ENCODE measurements at places on chromosomes 6 and 20.

DNA sequence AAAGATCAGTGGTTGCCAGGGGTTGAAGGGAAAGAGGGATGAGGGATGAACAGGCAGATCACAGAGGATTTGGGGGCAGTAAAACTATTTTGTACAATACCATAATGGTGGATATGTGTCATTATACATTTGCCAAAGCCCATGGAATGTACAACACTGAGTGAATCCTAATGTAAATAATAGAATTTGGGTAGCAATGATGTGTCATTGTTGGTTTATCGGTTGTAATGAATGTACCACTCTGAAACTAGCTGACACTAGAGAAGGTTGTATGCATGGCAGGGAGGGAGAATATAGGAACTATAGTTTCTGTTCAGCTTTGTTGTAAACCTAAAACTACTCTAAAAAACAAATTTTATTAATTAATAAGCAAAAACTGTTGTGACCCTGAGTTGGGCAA is 17.8 kb upstream of the ASF1A start:
- DNase-seq: no peak

- no peak for DNase-seq
Measured at GRCh38 chr6:133309579-133309978, 68.4 kb downstream of the EYA4 start.

GRCh38 chr6:69424581-69424980 is 372.2 kb downstream of the LMBRD1 start:
- DNase-seq: no peak

DNA sequence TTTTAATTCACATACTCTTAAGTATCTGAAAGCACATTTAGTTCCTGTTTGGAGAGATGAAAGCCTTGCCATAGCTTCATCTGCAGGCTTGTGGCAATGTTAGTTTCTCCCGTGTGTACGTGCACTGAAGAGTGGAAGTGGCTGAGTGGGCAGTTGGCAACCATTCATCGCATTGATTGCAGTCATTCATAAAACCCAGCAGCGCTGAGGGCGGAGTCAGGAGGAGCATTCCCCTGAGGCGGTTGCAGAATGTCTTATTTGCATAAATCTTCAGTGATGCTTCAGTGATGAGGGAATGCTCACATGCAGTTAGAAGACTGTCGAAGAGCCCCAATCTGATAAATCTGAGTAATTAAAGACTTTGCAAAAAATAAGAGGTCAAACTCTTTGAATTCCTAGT is 79.1 kb downstream of the RIMS1 start:
- DNase-seq: no peak

DNA sequence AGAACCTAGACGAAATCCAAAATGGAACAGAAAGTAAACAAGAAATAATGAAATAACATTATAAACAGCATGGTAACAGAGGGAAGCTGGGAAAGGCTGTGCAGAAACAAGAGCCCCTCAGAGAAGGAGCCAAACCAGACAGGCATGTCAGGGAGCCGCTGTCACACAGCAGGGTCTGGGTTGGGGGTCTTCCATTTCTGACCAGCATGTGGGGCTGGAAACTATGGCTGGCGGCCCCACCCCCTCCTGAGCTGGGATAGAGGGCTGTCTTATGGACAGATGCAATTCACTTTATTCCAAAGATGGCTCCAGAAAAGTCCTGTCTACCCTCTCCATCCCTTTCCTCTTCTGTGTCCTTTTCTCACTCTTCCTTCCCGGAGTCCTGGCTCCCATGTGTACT is 27.3 kb downstream of the C6orf89 start:
- DNase-seq: no peak

- no peak for DNase-seq
Measured at GRCh38 chr20:36540551-36541211, 638 bp upstream of the MYL9 start.

DNA sequence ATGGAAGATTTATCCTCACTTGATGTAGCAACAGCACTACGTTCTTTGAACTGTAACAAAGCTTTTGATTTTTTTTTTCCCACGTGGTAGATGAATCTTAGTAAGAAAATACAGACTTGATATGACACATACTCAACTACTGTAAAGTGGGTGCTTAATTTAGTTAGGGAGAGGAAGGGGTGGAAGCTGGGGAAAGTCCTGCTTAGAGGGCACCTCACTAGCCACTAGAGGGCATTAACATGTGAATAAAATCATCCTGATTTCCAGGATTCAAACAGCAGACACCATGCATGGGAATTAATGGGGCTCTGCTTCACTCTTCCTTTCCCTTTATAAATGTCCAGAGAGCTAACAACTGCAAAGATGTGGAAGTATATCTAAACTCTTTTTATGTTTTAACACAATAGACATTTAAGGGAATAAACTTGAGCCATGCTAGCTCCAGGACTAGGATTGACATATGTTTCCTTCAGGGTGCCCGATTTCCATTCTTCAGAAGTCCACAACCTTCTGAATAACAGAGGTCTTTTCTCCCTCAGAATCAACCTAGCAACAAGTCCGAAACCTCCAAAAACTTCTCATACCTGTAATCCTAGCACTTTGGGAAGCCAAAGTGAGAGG is 250.1 kb downstream of the ATXN1 start:
- DNase-seq: no peak

DNA sequence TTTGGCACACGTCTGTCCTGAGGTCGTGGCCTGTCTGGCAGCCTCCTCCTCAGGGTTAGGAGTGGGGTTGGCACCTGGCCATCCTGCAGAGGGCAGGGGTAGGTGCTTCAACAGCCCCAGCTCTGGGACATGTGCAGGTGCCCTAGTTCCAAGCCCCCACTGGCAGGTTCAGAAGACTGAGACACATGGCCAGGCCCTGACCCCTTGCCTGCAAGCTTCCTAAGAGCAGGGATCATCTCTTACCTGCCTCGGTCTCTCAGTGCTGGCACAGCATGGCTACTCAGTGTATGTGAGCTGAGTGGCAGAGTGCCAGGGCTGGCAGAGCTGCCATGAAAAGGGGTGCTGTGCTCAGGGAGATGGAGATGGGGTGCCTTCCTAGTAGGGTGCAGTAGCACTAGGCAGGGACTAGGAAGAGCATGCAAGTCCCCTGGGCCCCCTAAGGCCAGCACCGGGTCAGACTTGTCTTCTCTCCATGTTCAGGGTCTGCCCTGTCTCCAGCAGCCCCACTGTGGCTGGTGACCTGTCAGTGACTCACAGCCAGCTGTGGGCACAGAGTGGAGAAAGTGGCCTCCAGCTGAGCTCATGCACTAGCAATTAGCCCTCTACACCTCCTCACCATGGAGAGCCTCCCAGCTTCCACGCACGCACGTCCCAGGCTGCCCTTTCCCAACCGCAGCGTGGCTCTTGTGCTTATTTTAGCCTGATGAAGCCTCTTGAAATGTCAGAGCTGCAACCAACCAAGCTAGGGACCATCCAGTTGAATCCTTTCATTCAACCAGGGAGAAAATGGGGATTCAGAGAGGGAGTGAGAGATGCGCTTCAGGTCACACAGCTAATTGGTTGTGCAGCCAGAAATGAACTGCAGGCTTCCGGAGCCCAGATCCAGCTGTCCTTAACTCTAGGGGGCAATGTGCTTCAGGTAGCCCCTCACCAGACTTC is 116.6 kb downstream of the MRPL14 start:
- no peak for DNase-seq

GRCh38 chr20:33490023-33490933 is at the start of gene CBFA2T2:
Gene CBFA2T2, plus strand, starts transcription at chr20:33490096. Its CDS starts 172 bp downstream, at chr20:33490268.
- no peak for DNase-seq

- no peak for DNase-seq
Measured at GRCh38 chr6:31007694-31008093, 2.6 kb upstream of the MUC22 start.

DNA sequence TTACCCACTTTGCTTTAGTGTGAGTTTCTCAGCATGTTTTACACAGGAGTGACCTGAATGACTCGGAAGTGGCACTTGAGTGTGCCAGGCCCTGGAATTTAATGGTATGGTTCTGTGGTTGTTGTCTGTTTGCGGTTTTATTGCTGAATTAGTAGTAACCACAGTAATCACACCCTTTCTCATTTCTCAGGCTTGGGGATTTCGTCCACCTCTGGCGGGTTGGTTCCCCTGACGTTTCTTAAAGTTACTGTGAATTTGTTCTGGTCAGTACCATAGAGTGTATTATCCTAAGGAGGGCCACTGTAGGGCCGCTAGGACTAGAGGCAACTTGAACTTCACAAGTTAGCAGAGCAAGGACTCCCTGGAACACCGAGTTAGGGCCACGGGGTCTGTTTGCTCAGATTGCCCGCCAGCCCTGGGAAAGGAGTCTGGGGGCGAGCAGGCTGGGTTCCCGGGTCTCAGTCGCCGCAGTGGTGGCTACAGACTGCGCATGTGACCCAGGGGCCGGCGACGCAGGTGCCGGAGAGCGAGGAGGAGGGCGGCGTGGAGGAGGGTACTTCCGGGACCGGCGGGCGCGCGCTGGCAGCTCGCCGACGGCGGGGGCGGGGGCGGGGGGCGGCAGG is 546 bp upstream of the KLHL32 start:
- DNase-seq: no peak

- no peak for DNase-seq
Measured at GRCh38 chr6:37547564-37548061, 47.9 kb upstream of the CCDC167 start.

- DNase-seq: no peak
Measured at GRCh38 chr6:166365221-166365620, 17.5 kb downstream of the MPC1 start.

DNA sequence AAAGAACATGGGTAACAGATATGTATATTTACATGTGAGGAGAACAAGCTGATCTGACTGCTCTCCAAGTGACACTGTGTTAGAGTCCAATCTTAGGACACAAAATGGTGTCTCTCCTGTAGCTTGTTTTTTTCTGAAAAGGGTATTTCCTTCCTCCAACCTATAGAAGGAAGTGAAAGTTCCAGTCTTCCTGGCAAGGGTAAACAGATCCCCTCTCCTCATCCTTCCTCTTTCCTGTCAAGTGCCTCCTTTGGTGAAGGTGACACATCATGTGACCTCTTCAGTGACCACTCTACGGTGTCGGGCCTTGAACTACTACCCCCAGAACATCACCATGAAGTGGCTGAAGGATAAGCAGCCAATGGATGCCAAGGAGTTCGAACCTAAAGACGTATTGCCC is 5.2 kb downstream of the HFE start:
- DNase-seq: no peak

DNA sequence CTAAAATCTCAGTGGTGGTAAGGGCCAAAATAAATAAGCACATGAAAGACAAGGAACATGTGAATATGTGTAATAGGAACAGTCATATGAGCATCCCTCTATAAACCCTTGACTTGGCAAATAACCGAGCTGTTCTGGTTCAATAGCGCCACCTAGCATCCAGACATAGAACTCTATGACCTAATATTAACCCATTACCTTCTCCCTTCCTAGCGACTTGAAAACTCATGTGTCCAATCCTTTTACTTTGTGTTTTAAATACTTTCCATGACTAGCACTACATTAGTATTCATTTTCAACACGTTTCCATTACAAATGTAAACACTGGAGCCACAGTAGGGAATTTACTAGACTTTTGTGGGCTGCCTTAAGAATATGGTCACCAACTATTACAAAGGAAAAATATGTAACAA is 279.7 kb downstream of the UST start:
- no peak for DNase-seq

DNA sequence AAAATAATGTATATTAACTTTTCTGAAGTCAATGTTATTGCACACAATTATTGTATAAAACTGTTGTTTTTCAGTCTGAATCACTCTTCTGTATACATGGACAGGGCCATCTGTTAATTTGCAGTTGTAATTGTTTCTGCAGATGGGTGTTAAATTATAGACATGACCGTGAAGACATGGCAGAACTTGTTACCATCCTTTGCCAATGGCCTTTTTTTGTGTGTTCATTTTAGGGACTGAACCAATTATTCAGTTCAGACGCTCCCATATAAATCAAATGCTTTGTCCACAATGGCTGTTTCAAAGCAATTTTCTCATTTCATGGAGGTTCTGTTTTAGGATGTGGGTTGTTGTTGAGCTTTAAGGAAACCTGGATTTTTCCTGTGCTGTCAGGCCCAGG is 533.7 kb downstream of the DOK5 start:
- no peak for DNase-seq

- no peak for DNase-seq
Measured at GRCh38 chr20:44886266-44886651, 754 bp downstream of the YWHAB start.

GRCh38 chr6:147664092-147664491 is 155.6 kb downstream of the SAMD5 start:
- no peak for DNase-seq

DNA sequence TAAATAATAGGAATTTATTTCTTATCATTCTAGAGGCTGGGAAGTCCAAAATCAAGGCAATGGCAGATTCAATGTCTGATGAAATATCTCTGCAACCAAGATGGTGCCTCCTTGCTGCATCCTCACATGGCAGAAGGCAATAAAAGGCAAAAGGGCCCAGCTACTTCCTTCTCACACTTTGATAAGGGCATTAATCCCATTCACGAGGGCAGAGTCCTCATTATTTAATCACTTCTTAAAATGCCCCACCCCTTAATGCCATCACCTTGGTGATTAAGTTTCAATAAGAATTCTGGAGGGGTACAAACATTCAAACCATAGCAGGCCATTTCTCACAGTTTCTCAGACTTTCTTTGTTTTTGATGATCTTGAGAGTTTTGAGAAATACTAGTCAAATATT is 145.8 kb upstream of the TSHZ2 start:
- no peak for DNase-seq

DNA sequence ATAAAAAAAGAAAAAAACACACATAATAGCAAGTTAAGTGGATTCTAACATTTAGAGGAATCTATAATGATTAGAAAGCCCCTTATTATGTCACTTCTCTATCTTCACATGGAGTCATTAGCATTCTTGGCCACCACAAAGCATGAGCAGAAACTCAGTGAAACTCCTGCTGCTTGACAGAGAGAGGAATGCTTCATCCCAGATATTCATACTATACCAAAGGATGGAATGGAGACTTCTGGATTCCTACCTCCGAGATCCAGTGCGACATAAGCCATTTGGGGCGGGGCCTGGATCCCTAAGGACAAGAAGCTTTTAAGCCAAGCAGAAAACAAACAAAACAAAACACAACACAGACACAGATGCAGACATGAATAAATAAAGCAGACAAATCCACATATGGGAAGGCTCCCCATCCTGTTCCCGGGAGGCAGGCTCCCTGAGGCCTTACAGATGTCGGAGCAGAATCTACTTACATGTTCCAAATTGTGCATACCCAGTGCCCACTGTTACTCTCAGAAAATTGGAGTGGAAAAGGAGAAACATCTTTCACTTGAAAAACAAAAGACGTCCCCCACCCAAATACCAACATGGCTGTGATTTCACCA is 727.3 kb downstream of the MAFB start:
- no peak for DNase-seq

All from D721Med (cell line).